ENCODE measurements at places on chromosomes 7 and 10. TPM values are rescaled to one million over a fixed set of nuclear protein-coding genes. Genes with fewer than 3 reads are reported as not detected.

EPHB6 gene
- total RNA-seq = 2.4 TPM

ZNF777 gene
- 12.6 TPM for total RNA-seq

ELMO1 gene
- total RNA-seq = not detected

ELFN1 gene
- under 0.01 TPM for total RNA-seq

Data from placental pericyte (primary cell).